ENCODE measurements at places on chromosomes 3 and 15.
A peak's percentile ranks its signal among the peaks of the same experiment; 100 is the strongest.

DNA sequence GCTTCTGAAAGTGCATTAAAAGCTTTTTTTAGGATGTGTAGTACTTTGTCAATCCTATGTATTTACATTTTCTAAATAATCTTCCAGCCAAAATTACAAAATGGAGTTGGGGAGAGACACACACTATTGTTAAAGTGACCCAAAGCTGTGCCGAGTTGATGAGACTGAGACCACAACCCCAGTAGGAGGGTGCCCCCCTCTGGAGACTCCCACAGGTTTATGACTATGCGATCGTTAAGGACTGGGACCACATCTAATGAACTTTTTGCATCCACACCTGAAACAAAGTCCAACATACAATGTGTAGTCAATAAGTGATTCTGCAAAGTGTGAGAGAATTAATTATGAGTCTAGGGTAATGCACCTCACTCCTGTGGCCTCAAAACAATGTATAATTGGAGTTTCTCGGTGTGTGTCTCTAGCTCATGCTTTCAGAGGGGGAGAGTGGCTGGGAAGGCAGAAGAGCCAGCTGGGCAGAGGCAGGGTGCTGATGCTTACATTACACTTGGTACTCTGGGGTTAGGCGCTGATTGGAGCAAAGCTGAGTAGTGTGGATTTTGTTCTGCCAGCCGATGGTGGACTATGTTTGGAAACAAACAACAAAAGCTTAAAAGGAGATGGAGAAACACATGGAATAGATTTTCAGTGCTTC, 102.8 kb downstream of the KCNH8 start:
- DNase-seq: no peak

DNA sequence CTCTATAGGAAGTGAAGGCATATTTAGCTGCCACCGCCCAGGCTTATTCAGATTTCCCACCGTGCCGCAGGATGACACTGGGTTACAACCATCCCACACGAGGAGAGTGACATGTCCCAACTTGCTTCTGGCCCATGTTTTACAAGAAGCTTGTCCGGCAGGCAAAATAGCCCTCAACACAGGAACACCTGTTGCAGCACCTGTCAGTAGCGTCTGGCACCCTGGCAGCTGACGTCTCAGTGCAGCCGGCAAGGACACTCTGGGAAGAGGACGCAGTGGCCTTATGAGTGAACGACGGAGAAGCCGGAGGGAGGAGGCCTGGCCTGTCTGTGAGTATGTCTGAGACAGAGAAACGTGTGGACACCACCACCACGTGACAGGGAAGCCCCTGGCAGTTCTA, 32.1 kb downstream of the FAM174B start:
- no peak for DNase-seq

GRCh38 chr3:14481018-14481645, 59.0 kb downstream of the GRIP2 start:
- no peak for DNase-seq

DNA sequence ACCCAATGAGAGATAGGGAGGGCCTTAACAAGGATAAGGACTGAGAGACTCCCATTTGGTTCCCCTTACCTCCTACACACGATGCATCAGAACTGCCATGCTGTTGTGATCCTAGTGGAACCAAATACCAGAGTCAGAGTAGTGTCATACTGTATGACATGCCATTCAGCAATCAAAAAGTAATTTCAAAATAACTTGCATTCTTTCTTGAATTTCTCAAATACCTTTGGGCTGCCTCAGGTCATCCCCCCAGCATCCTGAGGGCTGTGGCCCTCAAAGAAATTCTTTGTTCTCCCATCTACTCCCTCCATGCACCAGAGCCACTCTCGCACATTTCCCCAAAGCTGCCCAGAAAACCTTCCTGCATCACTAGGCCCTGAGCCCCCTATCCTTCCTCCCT, 68.9 kb upstream of the PPP2R3A start:
- DNase-seq: peak; percentile 84

- DNase-seq: no peak
These were observed 98.7 kb downstream of the CCNL1 start for GRCh38 chr3:157061265-157061664.

DNA sequence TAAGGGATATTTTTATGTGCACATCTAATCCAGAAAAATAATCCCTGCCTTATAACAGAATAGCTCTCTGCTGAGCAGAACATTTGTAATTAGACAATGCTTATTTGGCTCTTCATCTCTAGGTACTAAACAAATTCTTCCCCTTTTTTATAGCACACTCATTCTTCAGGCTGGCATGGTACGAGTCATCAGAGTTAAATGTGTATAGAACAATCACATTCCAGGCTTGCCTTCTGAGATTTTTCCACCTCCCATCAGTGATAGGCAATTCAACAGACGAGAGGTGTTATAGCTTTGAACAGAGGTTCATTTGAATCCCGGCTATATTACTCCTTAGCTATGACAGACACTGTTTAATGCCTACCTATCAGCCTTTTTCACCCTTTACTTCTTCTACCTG, 21.4 kb upstream of the SPPL2A start:
- peak; percentile 41 for DNase-seq

GRCh38 chr3:185696039-185696438, 109.9 kb downstream of the SENP2 start:
- DNase-seq: no peak

Data from EL (cell line).